ENCODE measurements at places on chromosomes 5 and 9. TPM values are rescaled to one million over a fixed set of nuclear protein-coding genes. Genes with fewer than 3 reads are reported as not detected.

DNA sequence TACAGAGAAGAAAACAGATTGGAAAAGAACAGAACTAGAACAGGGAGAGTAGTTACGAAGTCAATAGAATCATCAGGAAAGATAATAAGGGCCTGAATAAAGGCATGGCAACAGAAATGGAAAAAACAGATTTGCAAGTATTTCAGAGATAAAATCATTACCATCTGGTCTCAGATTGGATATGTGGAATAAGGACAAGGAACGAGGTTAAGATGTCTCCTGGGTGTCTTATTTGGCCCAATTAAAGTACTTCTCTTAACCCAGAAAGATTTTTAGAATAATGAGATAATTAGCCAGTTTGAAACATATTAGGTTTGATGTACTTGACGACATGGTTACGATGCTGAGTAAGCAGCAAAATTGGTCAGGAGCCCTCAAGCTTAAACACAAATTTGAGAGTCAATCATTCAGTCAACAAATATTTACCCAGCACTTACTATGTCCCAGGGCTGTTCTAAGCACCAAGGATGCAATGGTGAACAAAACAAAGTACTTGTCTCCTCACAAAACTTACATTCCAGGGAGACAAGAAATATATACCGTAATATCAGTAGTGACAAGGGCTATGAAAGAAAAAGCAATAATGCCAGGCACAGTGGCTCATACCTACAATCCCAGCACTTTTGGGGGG is 18.3 kb downstream of the RICTOR start:
- no peak for DNase-seq

Gene ACOT12
- 0.03 TPM for total RNA-seq

GRCh38 chr5:177365845-177366527 is 8.3 kb downstream of the RGS14 start:
- no peak for DNase-seq

DNA sequence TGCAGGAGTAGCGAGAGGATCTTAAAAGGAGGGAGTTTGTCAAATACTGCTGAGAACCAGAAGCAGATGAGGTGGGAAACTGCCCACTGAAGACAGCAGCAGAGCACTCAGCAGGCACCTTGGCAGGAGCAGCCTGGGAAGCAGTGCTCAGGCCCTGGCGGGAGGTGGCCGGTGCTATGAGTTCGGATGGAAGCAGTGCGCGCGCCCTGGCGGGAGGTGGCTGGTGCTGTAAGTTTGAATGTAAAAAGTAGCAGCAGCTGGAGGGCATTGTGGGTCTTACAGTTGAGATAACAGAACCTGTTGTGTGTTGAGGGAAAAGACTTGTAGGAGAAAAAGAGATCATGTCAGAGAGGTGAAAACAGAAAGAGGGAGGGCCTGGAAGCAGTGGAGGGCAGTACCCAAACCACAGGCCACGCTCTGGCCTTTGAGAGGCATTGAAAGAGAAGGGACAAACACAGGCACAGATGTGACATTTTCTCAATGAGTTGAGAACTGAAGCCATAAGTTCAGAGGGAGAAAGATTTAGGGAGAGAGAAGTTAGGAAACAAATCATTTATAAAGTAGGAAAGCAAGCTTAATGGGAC is 130.9 kb downstream of the ERCC6L2 start:
- DNase-seq, result no peak

GRCh38 chr5:50967009-50967562 is 300.6 kb downstream of the PARP8 start:
- no peak for DNase-seq

Gene GABRA1
- not detected for total RNA-seq

DNA sequence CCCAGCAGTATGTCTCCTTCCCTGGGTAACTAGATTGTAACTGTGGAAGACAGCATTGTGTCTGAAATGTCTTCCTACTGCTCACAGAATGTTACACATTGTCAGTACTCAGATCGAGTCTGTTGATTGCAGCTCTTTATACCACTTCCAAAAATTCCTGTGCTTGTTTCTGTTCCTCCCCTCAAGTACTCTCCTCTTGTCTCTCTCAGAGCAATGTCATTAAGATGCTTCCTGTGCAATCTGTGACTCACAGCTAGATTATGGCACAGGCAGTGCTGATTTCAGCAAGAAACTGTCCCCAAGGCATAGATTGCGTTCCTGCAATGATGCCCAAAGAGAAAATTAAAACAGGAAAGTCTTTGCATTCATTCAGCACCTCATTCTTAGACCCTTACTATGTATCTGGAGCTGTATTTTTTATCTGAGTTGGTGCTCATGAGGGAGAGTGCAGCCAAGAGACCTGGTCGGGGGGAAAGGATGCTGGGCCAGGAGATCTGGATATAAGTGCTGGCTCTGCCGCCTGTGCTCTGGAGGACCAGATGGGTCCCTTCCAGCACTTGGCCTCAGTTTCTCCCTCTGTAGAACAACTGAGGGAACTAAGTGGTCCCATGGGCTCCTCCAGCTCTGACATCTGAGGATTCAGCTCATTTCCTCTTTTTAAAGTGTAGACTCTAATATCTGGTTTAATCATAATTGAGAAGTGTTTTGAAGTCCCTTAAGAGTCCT is 40.8 kb upstream of the GNPDA1 start:
- DNase-seq, result peak; percentile 54

Gene MCCC2
- 50.3 TPM for total RNA-seq

- DNase-seq, result no peak
Observed at GRCh38 chr5:154273963-154274827, 83.7 kb downstream of the GALNT10 start.

GRCh38 chr9:38233343-38233742 is 159.2 kb upstream of the ALDH1B1 start:
- DNase-seq, result no peak

Gene IL13
- total RNA-seq, result not detected
